Stimulated activated CD4-positive, alpha-beta T cell treated with anti-CD3 and anti-CD28 coated beads, Interleukin-4, amount 100 ng/mL, for 4 hours (primary cell): ENCODE measurements at places on chromosomes 12 and 14.

DNA sequence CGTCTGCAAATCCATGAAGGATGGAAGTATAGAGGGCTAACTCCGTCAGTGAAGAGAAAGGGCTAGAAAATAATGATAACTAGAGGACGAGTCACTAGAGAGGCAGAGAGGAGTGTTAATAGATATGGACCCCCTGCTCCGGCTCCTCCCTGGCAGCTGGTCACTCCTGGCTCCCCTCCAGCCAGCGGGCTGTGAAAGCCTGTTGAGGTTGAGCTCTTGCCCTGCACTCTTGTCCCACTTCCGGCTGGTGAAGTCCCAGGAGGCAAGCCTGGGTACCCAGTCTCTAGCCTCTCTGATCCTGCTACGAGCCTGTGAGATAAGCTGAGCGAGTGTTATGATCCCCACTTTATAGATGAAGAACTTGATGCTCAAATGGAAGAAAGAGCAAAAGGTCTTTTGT, 90.3 kb downstream of the RFX4 start:
- no peak for DNase-seq

DNA sequence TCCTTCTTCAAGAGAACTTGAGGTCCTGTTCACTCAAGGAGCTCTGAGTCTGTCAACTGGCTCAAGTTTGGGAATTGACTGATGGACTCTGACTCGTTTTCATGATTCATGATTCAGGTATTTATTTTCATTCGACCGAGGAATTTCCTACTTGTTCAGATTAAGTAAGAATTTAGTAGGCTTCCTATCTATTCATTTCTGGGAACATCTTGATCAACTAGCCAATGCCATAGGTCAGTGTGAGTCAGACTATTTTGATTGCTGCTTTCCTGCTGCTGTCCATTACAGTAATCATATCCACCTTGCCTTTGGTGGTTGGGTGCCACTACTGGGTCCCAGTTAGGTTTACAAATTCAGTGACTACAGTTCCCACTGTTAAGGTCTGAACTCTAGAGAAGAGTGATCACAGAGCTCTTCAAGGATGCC, 6.1 kb downstream of the FAM186A start:
- DNase-seq: no peak

DNA sequence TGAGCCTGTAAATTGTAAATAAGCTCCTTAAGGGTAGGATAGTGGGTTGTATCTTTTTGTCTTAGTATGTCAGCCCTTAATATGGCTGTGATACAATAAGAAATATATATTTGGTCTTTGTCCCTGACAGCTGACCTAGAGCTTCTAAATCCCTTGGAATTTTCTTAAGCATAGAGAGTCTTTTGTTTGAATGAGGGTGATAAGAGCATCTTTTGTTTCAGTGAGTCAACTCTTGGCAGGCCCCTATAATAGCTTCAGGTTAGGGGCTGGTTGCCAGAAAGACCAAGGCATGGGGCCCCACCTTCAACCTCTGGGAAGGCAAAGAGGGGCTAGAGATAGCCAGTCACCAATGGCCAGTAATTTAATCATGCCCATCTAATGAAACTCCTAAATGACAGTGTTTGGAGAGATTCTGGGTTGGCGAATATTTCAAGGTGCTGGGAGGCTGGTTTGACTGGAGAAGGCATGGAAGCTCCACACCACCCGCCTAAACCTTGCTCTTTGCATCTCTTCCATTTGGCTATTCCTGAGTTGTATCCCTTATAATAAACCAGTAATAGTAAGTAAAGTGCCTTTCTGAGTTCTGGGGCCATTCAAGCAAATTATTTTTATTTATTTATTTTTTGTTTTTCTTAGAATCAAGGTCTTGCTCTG, 10.5 kb downstream of the PALS1 start:
- DNase-seq: no peak

DNA sequence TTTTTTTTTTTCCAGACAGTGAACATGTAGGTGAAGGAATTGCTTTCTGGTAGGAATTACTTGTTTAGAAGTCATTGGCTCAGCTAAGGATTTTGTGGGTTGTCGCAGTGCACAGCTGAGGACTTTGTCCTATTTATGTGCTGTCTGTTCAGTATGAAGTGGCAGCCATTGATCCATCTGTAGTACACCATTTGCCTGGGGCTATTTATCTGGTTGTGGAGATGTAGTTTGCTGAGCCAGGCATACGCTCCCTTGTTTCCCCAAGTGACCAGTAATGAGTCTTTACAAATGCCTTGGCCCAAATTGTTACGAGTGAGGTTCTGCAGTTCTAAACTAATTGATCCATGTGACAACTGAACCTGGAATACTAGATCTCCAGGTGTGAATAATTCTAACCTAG, 140.1 kb downstream of the NRXN3 start:
- DNase-seq: no peak

DNA sequence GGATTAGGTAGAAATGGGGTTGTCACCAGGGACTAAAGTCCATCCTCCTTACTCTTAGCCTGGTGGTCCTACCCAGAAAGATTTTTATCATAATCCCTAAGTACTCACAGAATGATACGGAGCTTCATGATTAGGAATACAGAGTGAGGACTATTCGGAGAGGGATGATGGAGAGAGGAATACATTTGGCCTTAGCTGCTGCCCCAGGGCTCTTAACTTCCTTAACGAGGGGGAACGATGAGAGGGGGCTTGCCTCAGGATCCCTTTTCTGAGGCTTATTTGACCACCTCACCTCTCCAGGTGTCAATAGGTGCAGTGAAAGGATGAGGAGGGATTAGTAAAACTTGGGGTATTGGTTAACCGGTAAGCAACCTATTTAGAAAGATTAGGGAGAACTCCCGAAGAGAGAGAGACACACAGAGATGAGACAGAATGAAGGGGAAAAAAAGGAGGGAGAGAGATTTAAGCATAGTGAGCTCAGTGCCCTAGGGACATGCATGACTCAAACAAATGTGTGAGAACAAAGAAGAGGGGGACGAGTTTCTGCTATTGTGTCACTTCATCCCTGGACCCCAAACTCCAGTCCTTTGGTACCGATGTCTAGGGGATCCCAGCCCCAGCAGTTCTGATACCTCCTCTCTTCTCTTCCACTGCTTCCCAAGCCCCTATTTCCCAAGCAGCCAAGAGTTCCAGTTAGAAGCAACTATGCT, 1.1 kb downstream of the NFE2 start:
- DNase-seq: no peak

DNA sequence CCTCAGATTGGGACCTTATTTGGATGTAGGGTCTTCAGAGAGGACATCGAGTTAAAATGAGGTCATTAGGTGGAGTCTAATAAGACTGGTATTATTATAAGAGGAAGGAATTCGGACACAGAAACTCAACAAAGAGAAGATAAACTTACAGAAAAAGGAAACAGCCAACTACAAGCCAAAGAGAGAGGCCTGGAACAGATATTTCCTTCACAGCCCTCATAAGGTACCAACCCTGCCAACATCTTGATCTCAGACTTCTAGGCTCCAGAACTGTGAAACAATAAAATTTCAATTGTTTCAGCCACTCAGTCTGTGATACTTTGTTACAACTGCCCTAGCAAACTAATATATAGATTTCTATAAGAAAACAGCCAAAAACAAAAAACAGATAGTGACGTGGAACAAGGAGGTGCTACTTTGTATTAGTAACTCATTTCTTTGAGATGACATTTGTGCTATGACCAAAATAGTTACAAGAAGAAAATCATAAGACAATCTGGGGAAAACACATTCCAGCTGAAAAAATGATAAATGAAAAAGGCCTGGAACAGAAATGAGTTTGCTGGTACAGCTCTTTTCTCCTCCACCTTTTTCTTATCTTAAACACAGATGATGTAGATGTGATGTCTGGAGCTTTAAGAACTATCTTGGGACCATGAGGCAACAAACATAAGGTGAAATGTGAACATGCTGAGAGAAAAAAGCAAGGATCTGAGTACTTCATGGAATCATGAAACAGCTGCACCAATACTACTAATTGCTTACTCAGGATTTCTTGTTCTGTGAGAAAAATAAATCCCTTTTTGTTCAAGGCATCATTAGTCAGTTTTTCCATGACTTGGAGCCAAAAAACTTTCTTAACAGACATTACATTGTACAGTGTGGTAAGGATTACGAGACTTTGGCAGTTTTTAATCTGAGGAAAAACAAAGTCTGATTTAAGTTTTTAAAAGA, 243.2 kb downstream of the ANO6 start:
- no peak for DNase-seq
